ENCODE measurements at places on chromosomes 7 and 10. TPM values are rescaled to one million over a fixed set of nuclear protein-coding genes. Genes with fewer than 3 reads are reported as not detected.

The DYNC1I1 gene
- total RNA-seq: 1.4 TPM

The PARP12 gene
- total RNA-seq: 5.0 TPM

The MINDY4 gene
- 2.0 TPM for total RNA-seq

The ANKRD7 gene
- total RNA-seq: not detected

The TUBAL3 gene
- 0.11 TPM for total RNA-seq

The CYP3A7 gene
- not detected for total RNA-seq

The SCART1 gene
- total RNA-seq: 0.44 TPM

The RNF32 gene
- 1.0 TPM for total RNA-seq

The RELN gene
- not detected for total RNA-seq

The GLI3 gene
- total RNA-seq: 6.7 TPM

The C10orf95 gene
- 0.30 TPM for total RNA-seq

The ACSM6 gene
- total RNA-seq: not detected

The CABCOCO1 gene
- total RNA-seq: not detected

The NXPH1 gene
- 0.37 TPM for total RNA-seq

The TFR2 gene
- total RNA-seq: 2.0 TPM

The AKR1C4 gene
- total RNA-seq: not detected

The TMEM213 gene
- not detected for total RNA-seq

The ANKRD1 gene
- total RNA-seq: 0.22 TPM

The PDCD4 gene
- total RNA-seq: 17.4 TPM

The GRID2IP gene
- 0.33 TPM for total RNA-seq

The CHAT gene
- not detected for total RNA-seq

The LRIT1 gene
- total RNA-seq: not detected

The VSTM2A gene
- 0.15 TPM for total RNA-seq

The ATG9B gene
- 1.7 TPM for total RNA-seq

The RADIL gene
- total RNA-seq: 9.8 TPM

The SOSTDC1 gene
- total RNA-seq: not detected

The AGBL3 gene
- total RNA-seq: 1.7 TPM

The TAS2R41 gene
- total RNA-seq: 0.10 TPM

The KCNMA1 gene
- 0.94 TPM for total RNA-seq

The HOXA7 gene
- total RNA-seq: not detected

The AP1S1 gene
- 137 TPM for total RNA-seq

The CTNNA3 gene
- total RNA-seq: 2.3 TPM

The MAT1A gene
- total RNA-seq: 0.52 TPM

The PRLHR gene
- total RNA-seq: not detected

The BICC1 gene
- total RNA-seq: 0.33 TPM

The TPK1 gene
- total RNA-seq: 6.6 TPM
